ENCODE measurements at places on chromosomes 11 and 22. TPM values are rescaled to one million over a fixed set of nuclear protein-coding genes. Genes with fewer than 3 reads are reported as not detected.

The RIN1 gene
- total RNA-seq: 3.0 TPM

The ANKK1 gene
- 0.33 TPM for total RNA-seq

The USH1C gene
- total RNA-seq: 1.3 TPM

The TSSK2 gene
- not detected for total RNA-seq

The ELP4 gene
- total RNA-seq: 94.1 TPM

The PGM2L1 gene
- total RNA-seq: 24.2 TPM

The NTM gene
- total RNA-seq: 81.8 TPM

The PHETA2 gene
- 18.1 TPM for total RNA-seq

The SLN gene
- total RNA-seq: 136 TPM

The NPTXR gene
- 17.3 TPM for total RNA-seq

The TMEM86A gene
- total RNA-seq: 7.3 TPM

The NPAS4 gene
- 0.82 TPM for total RNA-seq

Measured in camera-type eye (tissue), 1 donor.